Naive B cell (primary cell): ENCODE measurements at places on chromosomes 2 and 18.

DNA sequence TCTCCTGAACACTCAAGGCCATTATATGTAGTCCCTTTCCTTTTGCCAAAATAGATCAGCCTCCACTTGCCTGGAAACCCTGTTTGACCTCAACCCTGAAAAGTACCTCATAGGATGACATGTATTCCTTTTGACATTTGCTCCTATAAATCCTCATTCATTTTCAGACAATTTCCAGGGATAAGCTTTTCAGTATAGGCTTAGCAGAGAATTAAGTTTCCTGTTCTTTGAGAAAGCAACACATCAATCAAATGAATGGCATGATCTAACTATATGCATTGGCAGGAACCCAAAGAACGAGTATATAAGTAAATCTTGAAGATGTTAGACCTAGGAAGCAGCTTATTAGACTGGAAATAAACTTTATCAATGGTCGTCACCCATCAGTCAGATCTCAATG lies 483.0 kb downstream of the CCDC85A start:
- no peak for DNase-seq

GRCh38 chr2:181121996-181122395 lies 141.6 kb downstream of the UBE2E3 start:
- DNase-seq, result no peak

DNA sequence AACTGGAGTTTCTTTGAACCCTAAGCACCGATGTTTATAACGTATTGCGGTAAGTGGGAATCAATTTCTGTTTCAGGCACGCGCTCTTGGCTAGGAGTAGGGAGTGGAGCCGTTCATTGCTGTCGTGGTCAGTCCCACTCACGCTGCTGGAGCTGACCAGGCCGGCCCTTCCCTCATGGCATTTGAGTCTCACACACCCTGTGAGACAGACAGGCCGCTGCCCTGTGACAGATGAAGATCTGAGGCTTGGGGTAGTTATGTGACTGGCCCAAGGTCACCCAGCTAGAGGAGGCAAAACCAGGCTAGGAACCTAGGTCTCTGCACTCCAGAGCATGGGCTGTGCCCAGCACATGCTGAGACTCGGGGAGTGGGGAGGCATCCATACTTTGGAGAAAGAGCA lies 2.9 kb upstream of the CIDEA start:
- no peak for DNase-seq

GRCh38 chr2:111116011-111116746 lies 4.5 kb upstream of the BCL2L11 start:
- no peak for DNase-seq

- DNase-seq, result no peak
These were observed 927.0 kb upstream of the CRIM1 start for GRCh38 chr2:35428548-35428947.

GRCh38 chr2:127463155-127463991 lies 45.1 kb downstream of the PROC start:
- DNase-seq, result no peak

DNA sequence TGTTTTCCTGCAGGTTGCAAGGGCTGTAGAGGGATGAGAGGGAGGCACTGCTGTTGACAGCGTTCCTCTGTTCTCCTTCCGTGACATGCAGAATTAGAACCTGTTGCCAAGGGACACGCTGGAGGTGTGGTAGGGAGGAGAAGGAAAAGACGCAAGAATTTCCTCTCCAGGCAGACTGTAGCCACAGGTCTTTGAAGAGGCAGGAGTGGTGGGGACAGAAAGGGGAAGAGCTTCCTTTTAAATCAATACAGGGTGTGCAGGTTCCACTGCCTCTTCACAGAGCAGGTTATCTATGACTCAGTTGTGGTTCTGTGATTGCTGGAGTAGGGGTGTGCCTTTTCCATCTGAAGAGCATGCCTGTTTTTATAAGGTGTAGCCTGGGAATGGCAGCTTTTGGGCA lies 133.0 kb downstream of the WDSUB1 start:
- no peak for DNase-seq

- no peak for DNase-seq
These were observed 1212.6 kb upstream of the NXPH2 start for GRCh38 chr2:139992711-139993345.

DNA sequence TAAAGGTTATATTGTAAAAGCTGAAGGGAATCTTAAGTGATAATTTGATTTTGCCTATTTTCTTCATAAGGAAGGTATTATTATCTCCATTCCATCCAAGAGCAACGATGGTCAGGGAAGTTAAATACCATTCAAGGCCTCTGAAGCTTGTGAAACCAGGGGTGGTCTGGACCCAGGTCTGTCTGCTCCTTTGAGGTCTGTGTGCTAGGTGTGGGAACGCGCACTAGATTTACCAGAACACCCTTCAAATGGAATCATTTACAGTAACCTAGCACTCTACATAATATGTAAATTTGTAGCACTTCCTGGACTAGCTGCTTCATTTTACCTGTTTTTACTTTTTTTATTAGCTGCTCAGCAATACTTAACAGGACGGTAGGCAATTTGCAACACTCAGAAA lies 6.4 kb upstream of the TRIB2 start:
- DNase-seq, result no peak

DNA sequence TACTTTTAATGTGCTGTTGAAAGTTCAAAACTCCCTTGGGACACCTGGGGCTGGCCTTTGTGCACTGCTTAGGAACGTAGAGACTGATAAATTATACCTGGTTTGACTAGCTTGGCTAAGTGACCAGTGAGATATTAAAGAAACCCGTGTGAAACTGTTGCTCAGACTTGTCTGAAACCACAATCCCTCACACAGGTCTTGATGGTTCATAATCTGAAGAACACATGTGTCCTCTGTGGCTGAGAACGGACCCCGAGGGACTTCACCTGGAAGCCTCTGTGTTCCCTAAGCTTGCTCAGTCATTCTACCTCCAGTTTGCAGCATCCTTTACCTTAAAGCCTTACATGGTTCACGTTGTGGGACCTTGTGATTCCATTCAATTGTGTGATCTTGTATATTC lies 218.8 kb downstream of the CBLN2 start:
- no peak for DNase-seq

DNA sequence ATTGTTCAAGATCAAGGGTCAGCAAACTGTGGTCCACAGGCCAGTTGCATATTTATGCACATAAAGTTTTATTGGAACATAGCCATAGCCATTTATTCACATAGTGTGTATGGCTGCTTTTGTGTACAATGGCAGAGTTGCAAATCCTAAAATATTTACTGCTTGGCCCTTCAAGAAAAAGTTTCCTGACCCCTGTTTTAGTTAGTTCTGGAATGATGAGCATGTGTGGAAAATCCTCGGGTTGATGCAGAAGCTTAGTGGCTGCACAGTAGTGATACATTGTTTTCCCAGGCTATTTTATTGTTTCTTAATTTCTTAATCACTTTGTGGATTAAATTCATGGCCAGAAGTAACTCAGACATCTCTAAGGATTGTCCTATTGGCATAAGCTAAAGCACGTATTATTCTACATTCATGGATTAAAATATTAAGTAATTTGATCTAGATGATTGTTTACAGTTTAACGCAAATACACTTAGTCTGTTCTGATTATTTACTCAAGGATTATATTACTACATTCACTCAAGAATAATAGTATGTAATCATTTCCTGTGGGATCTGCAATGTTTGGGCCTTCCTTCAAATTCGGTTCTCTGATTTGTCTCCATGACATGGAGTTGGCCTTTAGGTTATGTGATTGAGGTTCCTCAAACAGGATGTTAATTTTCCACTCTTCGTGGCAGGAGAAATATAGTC lies 165.5 kb downstream of the TMEM247 start:
- DNase-seq, result no peak

- DNase-seq, result no peak
These were observed 45.0 kb downstream of the EEF1B2 start for GRCh38 chr2:206204710-206205109.

DNA sequence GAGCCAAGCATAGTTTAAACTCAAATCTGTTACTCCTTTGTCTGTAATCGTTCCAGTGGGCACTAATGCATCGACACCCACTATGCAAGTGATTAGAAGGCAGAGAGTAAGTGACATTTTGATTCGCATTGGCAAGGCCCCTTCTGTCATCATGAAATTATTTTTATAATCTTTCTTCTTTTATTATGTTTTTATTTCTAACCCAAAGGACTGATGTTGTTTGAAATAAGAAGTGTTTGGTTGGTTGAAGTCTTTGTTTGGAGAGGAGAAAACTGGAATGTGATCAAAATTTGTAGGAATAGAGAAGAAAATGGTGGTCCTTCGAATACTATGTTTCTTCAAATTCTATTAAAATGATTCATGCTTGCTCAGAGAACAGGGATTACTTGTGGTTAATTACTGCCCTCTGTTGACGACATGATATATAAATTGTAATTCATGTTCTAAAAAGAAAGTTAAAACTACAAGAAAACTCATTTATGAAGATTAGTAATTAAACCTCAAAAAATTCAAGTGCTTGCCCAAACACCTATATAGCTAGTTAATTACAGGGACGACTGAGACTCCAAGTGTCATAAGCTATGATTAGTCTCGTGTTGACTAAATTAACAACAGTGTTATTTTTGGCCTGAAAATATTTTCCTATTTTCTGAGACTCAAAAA lies 26.4 kb upstream of the TFPI start:
- no peak for DNase-seq

DNA sequence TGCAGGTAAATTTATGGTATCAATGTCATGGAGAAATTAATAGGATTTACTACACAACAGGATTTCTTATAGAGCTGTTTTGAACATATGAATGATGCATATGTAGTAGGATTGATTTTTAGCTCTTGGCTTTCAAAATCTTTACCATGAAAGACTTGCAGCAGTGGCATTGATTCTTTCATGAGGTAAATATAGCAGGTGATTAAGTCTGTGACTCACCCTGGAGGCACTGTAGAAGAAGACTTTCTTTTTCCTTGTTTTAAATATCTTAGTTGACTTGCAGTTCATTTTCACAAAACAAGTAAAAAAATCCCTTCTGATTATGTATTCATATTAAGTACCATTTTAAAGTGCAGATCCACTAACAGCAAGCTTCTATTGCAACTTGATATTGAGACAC lies 463.0 kb downstream of the FBXO15 start:
- DNase-seq, result no peak

- no peak for DNase-seq
These were observed 290.8 kb downstream of the DYSF start for GRCh38 chr2:71743995-71744675.

DNA sequence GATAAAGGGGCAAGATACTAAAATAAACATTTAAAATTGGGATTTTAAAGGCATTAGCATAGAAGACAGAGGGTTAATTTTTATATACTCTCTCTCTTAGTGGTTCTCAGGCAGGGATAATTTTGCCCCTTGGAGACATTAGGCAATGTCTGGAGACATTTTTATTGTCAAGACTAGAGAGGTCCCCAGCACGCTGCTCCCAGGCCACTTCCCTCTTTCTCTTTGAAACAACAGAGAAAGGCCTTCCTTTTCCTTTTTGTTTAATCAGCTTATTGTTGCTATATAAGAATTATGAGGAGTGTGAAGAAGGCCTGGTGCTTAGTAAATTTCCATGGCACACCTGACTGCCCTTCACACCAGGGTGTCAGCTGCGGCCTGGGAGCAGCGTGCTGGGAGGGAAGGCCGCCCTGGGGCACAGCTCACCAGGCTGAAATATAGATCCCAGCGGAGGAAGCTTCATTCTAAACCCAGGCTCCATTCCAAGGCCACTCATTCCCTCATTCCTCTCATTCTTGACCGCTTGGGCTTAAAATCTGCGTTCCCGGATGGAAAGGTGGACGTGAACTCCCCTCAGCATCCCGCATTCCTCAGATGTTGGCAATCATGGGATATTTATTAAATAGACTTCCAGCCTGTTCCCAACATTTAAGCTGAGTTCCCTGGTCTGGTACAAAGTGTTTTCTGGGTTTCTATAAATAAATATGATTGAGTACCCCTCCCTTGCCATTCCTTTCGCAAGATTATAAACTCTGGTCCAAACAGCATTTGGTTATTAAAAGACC lies 22.5 kb downstream of the SLC14A2 start:
- no peak for DNase-seq

DNA sequence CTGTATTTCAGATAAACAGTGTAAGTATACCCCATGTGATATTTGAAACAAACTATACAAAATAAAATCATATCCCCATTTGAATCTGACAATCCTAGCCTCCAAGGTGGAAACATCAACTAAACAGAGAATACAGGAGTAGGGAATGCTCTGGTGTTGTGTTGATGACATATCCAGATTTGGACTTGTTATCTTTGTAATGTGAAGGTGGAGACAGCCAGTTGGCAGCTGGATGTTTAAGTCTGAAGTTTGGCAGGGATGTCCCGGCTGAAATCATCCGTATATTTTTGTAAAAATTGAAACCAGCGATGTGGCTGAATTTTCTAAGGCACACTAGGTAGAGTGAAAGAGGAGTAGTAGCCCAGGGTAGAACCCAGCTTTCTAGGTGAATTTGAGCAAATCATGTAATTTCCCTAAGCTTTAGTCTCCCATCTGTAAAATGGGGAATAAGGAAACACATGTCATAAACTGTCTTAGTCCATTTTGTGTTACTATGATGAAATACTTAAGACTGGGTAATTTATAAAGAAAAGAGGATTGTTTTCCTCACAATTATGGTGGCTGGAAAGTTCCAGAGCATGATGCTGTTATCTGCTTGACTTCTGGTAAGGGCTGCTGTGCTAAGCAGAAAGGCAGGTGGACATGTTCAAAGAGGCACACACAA lies 246.6 kb upstream of the APCDD1 start:
- DNase-seq, result no peak

GRCh38 chr2:144526831-144527230 lies 6.9 kb upstream of the ZEB2 start:
- DNase-seq, result no peak

DNA sequence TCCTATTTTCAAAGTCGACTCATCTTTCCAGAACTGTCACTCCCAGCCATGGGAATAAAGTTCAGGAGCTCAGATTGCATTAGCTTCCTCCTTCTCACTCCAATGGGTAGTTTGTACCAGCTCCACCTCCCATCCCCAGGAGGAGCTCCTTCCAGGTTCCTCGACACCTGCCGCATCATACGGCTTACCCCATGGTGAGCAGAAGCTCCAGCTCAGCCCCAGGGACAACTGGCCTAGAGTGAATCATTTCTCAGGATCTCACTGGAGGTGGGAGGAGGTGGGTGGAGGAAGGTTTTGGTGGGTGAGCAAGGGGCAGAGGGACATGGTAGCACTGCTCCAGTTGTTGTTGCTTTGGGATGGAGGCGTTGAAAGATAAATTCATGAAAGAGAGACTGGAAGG lies 196.3 kb upstream of the PKDCC start:
- no peak for DNase-seq

- no peak for DNase-seq
These were observed 72.1 kb upstream of the PXDN start for GRCh38 chr2:1816414-1816911.

GRCh38 chr18:43876286-43876685 lies 599.0 kb upstream of the SYT4 start:
- no peak for DNase-seq

GRCh38 chr18:55234366-55235093 lies 275.3 kb upstream of the CCDC68 start:
- DNase-seq, result peak; percentile 62

- no peak for DNase-seq
These were observed 74.2 kb upstream of the MC4R start for GRCh38 chr18:60446821-60447220.
